Gastroesophageal sphincter (tissue), 4 donors: ENCODE measurements at places on chromosomes 5 and 9. TPM values are rescaled to one million over a fixed set of nuclear protein-coding genes. Genes with fewer than 3 reads are reported as not detected.

ARHGEF37 gene
- total RNA-seq: 17.9 TPM

DNA sequence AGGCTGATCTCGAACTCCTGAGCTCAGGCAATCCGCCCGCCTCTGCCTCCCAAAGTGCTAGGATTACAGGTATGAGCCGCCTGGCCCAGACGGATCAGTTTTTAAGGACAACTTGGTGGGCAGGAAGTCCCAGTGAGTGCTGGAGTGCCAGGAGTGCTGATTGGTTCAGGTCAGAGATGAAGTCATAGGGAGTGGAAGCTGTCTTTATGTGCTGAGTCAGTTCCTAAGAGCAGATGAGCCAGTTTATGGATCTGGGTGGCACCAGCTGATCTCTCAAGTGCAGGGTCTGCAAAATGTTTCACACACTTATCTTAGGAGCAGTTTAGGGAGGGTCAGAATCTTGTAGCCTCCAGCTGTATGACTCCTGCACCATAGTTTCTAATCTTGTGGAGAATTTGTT lies 292.1 kb upstream of the ELAVL2 start:
- ATAC-seq: no peak

DNA sequence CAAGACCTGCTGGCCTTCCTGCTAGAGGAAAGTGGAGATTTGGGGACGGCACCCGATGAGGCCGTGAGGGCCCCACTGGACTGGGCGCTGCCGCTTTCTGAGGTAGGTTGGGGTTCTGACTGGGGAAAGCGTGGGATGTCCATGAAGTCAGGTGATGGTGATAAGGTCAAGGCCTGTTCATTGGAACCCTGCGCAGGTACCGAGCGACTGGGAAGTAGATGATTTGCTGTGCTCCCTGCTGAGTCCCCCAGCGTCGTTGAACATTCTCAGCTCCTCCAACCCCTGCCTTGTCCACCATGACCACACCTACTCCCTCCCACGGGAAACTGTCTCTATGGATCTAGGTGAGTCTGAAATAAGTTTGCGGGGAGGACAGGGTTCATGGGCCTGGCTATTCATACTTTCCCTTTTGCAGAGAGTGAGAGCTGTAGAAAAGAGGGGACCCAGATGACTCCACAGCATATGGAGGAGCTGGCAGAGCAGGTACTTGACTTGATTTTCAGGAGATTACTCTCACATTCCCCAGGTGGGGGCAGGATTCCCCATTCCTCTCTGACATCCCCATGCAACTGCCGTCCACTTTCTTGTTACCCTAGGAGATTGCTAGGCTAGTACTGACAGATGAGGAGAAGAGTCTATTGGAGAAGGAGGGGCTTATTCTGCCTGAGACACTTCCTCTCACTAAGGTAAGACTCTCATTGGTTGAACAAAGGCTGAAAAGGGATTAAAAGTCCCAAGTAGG lies 505 bp downstream of the CREB3 start:
- ATAC-seq: no peak

EMB gene
- total RNA-seq: 31.2 TPM

DNA sequence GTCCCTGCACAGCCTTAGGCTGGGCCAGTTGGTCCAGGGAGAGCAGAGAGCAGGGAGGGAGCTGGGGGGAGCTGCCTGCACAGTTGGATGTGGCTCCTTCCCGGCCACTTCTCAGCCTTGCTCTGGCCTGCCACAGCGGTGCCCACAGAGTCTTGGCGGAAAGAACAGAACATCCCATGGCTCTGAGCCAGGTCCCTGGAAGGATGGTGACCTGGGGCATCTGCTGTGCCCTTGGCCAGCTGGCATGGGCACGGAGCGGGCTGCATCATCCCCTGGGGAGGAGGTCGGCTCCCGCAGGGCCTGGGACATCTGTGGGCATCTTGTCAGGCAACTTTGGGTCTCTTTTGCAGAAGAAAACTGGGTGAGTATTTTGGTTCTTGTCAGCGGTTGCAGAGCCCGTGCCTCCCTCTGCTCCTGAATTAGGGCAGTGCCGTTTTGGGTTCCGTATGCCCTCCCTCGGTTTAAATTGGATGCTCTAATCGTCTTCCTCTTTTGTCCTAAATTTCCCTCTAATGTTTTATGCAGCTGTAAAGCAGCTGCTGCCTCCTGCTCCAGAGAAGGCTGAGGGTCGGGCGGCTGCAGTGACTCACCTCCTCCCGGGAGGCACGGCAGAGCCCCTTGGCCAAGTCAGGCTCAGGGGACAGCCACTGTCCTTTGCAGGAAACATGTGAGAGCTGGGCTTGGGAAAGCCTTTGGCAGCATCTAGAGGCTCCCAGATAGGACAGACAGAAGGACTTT lies 10.5 kb upstream of the NACC2 start:
- ATAC-seq: peak; percentile 20

DNA sequence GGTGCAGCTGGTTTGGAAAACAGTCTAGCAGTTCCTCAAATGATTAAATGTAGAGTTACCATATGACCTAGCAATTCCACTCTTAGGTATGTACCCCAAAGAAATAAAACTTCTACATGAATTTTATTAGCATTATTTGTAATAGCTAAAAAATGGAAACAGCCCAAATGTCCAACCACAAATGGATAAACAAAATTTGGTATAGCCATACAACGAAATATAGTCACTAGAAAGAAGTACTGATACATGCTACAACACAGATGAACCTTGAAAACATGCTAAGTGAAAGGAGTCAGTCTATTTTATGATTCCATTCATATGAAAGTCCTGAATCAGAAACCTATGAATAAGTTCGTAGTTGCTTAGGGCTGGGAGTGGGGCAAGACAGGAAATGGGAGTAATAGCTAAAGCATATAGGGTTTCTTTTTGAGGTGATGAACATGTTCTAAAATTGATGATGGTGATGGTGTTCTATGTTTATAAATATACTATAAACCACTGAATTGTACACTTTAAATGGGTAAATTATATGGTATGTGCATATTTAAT lies 6.3 kb downstream of the GDF9 start:
- no peak for ATAC-seq

ARL14EPL gene
- total RNA-seq: 0.15 TPM

DNA sequence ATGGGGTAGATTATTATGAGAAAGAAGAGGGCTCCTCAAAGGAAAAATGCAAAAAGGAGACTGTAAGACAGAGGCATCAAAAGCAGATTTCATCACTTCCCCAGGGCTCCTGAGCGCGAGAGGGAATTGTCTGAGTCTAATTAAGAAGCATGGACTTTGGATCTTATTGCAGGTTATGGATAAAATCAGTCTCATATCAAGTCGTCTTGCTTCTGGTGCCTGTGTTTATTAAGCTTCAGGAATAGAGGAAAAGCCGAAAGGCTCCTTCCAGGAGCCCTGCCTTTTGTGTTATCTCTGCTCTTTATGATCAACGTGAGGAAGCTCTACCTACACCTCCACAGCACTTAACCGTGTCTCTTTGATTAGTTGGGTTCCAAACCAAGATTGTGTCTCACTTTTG lies 25.0 kb upstream of the SEMA5A start:
- no peak for ATAC-seq

HAVCR2 gene
- total RNA-seq: 15.2 TPM

- ATAC-seq: no peak
These were observed 3.0 kb downstream of the KIF12 start for GRCh38 chr9:114096041-114096511.

- no peak for ATAC-seq
These were observed 304.5 kb upstream of the RFX3 start for GRCh38 chr9:3830291-3830690.

GRCh38 chr9:133133681-133134387 lies 12.8 kb upstream of the RALGDS start:
- ATAC-seq: peak; percentile 92

AQP7 gene
- total RNA-seq: 2.0 TPM

BTNL3 gene
- not detected for total RNA-seq

DNA sequence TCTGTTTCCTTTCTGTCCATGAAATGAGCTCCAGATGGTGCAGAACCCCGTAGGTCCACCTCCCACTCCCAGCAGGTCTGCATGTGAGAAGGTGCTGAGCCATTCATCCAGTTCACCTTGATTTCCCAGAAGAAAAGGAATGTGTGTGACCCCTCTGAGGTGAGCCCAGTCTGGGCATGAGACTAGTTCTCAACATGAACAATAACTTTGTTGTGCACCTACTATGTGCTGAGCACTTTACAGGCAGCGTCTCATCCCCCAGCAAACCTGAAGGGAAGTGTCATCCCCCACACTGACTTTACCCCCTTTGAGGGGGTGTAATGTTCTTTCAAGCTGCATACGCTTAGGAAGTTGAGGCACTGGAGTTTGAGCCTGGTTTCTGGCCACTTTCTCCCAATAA lies 61.4 kb downstream of the SMIM23 start:
- ATAC-seq: no peak

- ATAC-seq: no peak
These were observed 60.2 kb downstream of the MELK start for GRCh38 chr9:36632892-36633291.

GRCh38 chr9:109213285-109214121 lies 46.5 kb upstream of the FRRS1L start:
- ATAC-seq: no peak

DNA sequence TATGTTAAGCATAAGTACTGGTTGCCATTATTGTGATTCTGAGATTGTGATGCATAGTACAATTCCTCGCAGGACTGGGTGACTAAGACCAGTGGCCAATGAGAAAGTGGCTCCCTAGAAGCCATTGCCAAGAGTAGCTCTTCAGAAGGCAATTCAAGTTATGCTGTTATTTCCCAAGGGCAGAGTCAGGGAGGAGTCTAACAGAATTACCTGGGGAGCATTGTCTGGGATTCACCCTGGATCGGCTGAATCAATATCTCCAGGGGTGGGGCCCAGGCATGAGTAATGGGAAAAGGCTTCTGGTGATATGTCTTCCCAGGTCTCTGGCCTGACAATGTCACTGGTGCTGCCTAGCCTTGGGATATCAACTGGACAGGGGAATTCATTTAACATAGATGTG lies 10.9 kb upstream of the ARHGEF28 start:
- no peak for ATAC-seq

DNA sequence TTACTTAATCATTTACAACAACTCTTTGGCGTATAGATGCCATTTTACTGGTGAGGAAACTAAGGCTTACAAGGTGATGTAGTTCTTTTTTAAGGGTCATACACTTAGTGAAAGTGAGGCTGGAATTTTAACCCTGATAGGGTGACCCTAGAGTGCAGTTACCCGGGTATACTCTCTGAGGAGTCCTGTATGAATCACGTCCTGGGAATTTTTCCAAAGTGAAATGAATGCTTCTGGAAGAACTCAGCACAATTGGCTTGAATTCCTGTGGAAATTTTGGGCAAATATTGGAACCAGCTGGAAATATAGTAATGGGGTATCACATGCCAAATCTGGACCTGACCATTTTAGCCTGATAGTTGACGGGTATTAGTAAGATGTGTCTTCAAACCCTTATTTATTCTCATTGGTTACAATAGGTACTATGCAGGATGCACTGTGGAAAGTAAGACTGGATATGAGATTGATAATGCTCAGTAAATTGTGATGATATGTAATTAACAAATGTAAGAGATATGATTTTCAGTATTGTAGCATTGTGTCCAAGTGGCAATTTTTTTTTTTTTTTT lies 14.8 kb downstream of the SUB1 start:
- ATAC-seq: peak; percentile 69

DNA sequence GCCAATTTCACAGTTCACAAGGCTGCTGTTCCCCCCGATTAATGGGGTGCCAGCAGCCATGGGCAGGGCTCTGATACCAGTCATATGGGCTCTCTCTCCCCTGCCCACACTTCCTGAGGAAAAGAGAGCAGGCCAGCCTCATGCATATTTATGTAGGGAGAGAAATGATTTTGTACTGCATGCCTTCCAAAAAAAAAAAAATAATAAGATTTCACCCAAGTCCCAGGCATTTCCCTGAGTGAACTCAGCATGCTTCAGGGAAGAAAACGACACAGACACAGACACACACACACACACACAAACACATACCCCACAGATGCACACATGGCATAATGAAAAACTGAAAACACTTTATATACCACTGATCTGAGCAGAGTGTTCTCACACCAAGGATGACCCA lies 232.8 kb downstream of the ASTN2 start:
- ATAC-seq: no peak

- ATAC-seq: no peak
These were observed 158.1 kb upstream of the MAST4 start for GRCh38 chr5:66438087-66438486.

GRCh38 chr9:135018306-135018915 lies 69.1 kb upstream of the OLFM1 start:
- no peak for ATAC-seq
